Neural crest cell (in vitro differentiated cells): ENCODE measurements at places on chromosomes 2 and 18. TPM values are rescaled to one million over a fixed set of nuclear protein-coding genes. Genes with fewer than 3 reads are reported as not detected.
A peak's percentile ranks its signal among the peaks of the same experiment; 100 is the strongest.

DNA sequence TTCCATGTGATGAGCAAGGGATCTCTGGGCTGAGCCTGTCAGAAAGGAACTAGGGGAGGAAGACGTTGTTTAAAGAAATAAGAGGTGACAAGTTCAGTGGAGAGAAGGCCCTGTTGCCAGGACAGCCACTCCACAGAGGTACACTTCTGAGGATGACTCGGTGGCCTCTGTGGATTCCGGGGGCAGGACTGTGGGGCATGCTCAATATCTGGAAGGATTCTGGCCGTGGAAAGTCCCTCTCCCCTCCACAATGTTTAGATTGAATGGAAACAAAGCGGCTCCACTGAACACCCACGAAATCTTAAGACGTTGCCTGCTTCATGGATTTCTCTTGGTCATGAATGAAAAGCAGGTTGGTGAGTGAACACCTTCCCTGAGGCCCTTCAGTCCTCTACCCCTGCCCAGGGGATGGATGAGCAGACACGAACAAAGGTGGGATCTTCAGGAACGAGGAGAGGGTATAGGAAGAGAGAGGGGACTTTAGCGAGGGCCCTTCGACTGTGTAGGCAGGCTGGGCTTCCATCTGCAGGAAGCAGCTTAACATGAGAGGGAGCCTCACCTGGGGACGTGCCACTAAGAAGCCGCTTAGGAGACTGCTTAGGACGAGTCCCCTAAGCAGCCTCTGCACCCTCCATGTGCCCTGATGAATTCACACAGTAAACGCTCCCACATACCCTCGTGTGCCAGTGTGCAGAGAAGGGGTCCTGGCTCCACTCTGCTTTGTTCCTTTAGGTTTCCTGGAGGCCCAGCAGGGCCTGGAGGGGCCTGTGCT is 1.9 kb downstream of the NTSR2 start:
- peaks cover 1% of the 10 kb centered on the region for H3K36me3 ChIP-seq
- H3K4me1 ChIP-seq = peaks cover 6% of the 10 kb centered on the region
- H3K27ac ChIP-seq = no peak overlapping the region
- no peak overlapping the region for H3K4me3 ChIP-seq

Gene NEU2
- total RNA-seq = not detected in 2 replicates

Gene GKN1
- total RNA-seq = not detected in 2 replicates

GRCh38 chr18:21074336-21075323 is 37.0 kb downstream of the ROCK1 start:
- no peak overlapping the region for H3K27ac ChIP-seq
- H3K4me1 ChIP-seq = peaks cover 21% of the 10 kb centered on the region
- no peak overlapping the region for H3K4me3 ChIP-seq
- DNase-seq = no peak

- H3K27me3 ChIP-seq = no peaks in the 10 kb centered on the region
- no peaks in the 10 kb centered on the region for H3K36me3 ChIP-seq
- peak overlapping the region; percentile 2 for H3K4me3 ChIP-seq
- H3K4me1 ChIP-seq = peaks cover 78% of the 10 kb centered on the region
Observed at GRCh38 chr2:172993139-172993538, 82.5 kb upstream of the MAP3K20 start.

GRCh38 chr2:82342356-82342755 is 2037.8 kb upstream of the LRRTM1 start:
- no peaks in the 10 kb centered on the region for H3K36me3 ChIP-seq
- no peak overlapping the region for H3K27ac ChIP-seq

DNA sequence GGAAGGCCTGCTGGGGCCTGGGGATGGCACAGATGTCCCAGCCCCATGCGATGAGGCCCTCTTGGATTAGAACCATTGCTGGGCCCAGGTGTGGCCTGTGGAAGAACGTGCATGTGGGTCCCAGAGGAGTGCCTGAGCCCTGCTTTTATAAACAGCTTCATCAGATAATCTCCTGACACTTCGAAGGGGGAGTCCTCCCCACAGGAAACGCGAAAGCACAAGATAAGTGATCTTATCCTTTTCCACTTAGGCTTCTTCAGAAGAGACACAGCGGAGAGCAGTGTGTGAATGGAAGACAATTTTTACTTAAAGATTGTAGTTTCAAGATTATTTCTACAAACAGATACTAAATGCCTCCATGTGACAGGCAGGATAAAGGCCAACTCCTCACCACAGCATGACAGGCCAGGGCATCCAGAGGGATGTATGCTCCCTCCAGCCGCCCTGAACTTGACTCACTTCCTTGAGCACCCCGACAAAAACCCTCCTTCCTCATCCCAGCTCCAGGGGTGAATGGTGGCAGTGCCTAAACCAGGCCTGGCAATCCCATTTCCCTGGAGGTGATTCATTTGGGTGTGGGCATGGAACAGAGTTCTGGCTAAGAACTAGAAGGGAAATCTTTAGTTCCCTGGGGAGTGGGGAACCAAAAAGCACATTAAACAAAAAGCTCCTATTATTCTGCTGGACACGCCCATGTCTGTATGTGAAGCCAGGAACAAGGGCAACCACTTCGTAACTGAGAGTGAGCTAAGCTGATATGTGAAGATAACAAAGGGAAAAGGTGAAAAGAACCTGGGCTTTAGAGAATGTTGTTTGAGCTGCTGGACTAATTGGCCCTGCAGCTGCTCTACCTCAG is 56.2 kb upstream of the TMEM163 start:
- peaks cover 8% of the 10 kb centered on the region for H3K4me1 ChIP-seq
- H3K27ac ChIP-seq = no peak overlapping the region
- H3K36me3 ChIP-seq = no peaks in the 10 kb centered on the region
- no peaks in the 10 kb centered on the region for H3K27me3 ChIP-seq
- no peak for DNase-seq
- no peak overlapping the region for H3K4me3 ChIP-seq

DNA sequence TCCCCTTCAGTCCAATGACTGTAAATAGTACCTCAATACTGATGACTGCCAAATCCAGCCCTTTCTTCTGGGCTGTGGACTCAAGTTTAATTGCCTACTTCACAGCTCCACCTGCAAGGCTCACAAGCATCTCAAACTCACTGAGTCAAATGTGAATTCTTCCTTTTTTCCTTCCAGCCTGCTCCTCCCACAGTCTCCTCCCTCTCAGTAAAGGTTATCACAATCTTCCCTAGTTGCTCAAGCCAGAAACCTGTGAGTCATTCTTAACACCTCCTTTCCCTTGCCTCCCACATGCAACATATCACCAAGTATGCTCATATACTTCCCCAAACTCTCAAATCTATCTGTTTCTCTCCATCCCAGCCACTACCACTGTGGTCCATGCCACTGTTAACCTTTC is 3.7 kb upstream of the MFSD6 start:
- H3K36me3 ChIP-seq = no peaks in the 10 kb centered on the region
- H3K4me3 ChIP-seq = no peak overlapping the region
- no peak overlapping the region for H3K27ac ChIP-seq

- no peak overlapping the region for H3K4me3 ChIP-seq
- H3K27ac ChIP-seq = no peak overlapping the region
- no peaks in the 10 kb centered on the region for H3K27me3 ChIP-seq
Observed at GRCh38 chr18:11950824-11951223, 30.5 kb upstream of the IMPA2 start.

Gene DOCK10
- 29.7 and 32.4 TPM in 2 replicates for total RNA-seq

Gene GKN2
- total RNA-seq = not detected in 2 replicates

GRCh38 chr18:14179306-14179705 is 47.1 kb upstream of the ZNF519 start:
- DNase-seq = no peak
- no peak overlapping the region for H3K27ac ChIP-seq
- peaks cover 2% of the 10 kb centered on the region for H3K36me3 ChIP-seq
- no peaks in the 10 kb centered on the region for H3K27me3 ChIP-seq

Gene UGT1A1
- not detected in 2 replicates for total RNA-seq

Gene SCN7A
- total RNA-seq = 0.39 and 0.40 TPM in 2 replicates

Gene ANKRD30B
- not detected in 2 replicates for total RNA-seq

Gene ARHGAP28
- 20.2 and 22.5 TPM in 2 replicates for total RNA-seq

DNA sequence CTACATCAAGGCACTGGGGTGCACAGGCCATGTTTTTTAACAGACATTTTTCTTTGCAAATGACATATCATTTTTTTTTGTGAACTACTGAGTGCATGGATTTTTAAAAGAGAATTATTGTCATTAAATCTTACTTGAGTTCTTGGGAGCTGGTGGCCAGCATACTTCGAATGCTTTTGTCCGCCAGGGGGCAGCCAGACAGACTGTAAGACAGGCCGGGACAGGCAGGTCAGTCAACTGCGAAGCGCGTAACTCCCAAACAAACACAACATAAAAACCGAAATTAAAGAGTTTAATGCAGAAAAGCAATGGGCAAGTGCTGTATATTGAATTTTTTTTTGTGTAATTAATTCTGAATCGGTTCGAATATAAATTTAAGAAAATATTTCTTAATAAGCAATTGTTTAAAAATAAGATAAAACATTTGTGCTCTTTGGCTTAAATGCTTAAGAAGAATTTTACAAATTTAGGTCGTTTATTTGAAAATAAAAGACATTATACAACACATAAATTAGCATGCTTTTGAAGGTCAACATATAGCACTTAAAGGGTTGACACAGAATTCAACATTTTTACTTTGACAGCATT is 142.2 kb upstream of the PXDN start:
- no peak overlapping the region for H3K4me3 ChIP-seq
- peak; percentile 74 for DNase-seq
- H3K36me3 ChIP-seq = no peaks in the 10 kb centered on the region
- H3K4me1 ChIP-seq = no peaks in the 10 kb centered on the region
- H3K27ac ChIP-seq = no peak overlapping the region

- H3K27ac ChIP-seq = no peak overlapping the region
- no peaks in the 10 kb centered on the region for H3K36me3 ChIP-seq
- DNase-seq = no peak
- no peak overlapping the region for H3K4me3 ChIP-seq
- H3K27me3 ChIP-seq = no peaks in the 10 kb centered on the region
- H3K4me1 ChIP-seq = peaks cover 12% of the 10 kb centered on the region
Observed at GRCh38 chr2:149423630-149424029, 93.2 kb downstream of the LYPD6 start.
